RPMI8226 (cell line): ENCODE measurements at places on chromosomes 11 and 22.

GRCh38 chr11:126378763-126379162 is 23.3 kb downstream of the ST3GAL4 start:
- DNase-seq, result no peak

DNA sequence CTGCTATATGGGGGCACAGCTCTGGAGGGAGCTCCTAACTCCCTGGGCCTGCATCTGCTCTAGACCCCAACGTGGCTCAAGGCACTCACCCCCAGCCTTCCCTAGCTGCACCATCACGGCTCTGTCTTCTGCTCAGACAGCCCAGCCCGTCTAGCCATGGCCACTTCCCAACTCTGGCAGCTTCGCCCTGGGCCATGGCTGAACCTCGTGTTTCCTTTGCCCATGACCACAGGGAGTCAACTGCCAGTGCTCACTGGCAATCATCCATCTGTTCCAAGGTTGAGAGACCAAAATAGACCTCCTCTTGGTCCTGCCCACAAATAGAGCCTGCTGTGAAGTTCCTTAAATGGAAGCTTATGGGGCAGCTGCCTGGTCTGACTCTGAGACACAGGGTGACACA is 5.4 kb downstream of the LMO1 start:
- DNase-seq, result no peak

DNA sequence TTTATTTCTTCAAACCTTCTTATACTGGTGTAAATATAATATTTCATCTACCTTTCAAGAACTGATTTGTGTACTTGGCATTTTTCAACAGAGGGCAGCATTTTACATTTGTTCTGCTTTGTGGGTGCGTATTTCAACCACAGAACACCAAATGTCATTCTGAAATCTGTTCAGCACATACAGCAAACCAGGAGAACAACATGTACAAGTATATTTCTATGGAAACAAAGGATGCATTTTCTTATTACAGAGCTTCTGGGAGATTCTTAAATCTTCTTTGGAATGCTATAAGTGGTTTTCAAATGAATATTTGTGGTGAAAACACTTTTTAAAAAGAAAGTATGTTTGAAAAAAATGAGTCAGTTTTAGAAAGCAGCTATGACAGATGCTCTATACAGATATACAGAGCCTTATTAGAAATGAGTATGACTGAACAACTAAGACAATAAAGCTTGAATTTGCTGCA is 946.0 kb downstream of the FAM181B start:
- DNase-seq, result peak; percentile 38

- DNase-seq, result no peak
Measured at GRCh38 chr11:19978668-19979518, 181.4 kb downstream of the DBX1 start.

DNA sequence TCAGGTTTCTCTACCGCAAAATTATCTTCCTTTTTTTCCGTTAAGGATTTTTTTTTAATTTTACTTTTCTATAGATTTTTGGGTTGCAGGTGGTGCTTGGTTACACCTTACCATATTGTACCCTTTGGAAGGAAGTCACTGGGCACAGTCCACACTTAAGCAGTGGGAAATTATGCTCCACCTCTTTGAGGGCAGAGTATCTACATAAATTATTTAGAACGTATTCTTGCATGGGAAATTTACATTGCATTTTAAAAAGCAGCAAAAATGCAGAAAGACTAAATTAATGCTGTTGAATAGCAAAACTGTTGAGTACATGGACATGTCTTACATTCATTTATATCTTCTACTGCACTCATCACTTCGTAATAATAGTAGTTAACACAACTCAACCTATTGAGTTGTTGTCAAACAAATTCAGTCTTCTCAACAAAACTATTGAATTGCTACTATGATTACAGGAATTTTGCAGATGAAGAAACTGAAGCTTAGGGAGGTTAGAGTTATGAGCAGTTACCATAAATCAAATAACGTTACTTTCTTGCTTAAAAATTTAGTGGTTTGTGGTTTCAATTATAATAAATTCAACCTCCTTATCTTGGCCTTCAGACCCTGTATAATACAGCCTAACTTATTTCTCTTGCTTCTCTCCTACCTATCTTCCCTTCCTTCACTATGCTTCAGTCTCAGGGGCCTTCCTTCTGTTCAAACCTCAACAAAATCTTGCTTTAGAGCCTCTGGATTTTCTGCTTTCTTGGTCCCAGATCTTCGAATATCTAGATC is 97.4 kb upstream of the ARHGAP20 start:
- no peak for DNase-seq

- no peak for DNase-seq
Measured at GRCh38 chr11:74533421-74533820, 39.9 kb upstream of the LIPT2 start.
